Activated CD8-positive, alpha-beta memory T cell treated with anti-CD3 and anti-CD28 coated beads for 36 hours (primary cell): ENCODE measurements at places on chromosomes 5 and 9. TPM values are rescaled to one million over a fixed set of nuclear protein-coding genes. Genes with fewer than 3 reads are reported as not detected.

PRDM9 gene
- total RNA-seq = not detected

SYK gene
- total RNA-seq = not detected

IL5 gene
- 17.6 TPM for total RNA-seq

PSMB7 gene
- total RNA-seq = 212 TPM

HAPLN1 gene
- not detected for total RNA-seq

PRRC2B gene
- 126 TPM for total RNA-seq

SPEF2 gene
- 8.3 TPM for total RNA-seq

FRRS1L gene
- not detected for total RNA-seq

IFNA2 gene
- not detected for total RNA-seq

MIER3 gene
- 24.1 TPM for total RNA-seq

SLC1A1 gene
- total RNA-seq = 0.13 TPM

OTP gene
- total RNA-seq = not detected

SLC25A2 gene
- total RNA-seq = 0.19 TPM

CDH6 gene
- not detected for total RNA-seq

NPR3 gene
- not detected for total RNA-seq

CD74 gene
- total RNA-seq = 253 TPM

RNF208 gene
- 3.0 TPM for total RNA-seq

UBTD2 gene
- total RNA-seq = 7.7 TPM

CENPK gene
- total RNA-seq = 78.6 TPM

PCDHB6 gene
- not detected for total RNA-seq
